Activated CD4-positive, alpha-beta memory T cell treated with anti-CD3 and anti-CD28 coated beads for 36 hours (primary cell): ENCODE measurements at places on chromosomes 5 and 9. TPM values are rescaled to one million over a fixed set of nuclear protein-coding genes. Genes with fewer than 3 reads are reported as not detected.

GFPT2 gene
- 0.12 TPM for total RNA-seq

CTSL gene
- 26.1 TPM for total RNA-seq

DNA sequence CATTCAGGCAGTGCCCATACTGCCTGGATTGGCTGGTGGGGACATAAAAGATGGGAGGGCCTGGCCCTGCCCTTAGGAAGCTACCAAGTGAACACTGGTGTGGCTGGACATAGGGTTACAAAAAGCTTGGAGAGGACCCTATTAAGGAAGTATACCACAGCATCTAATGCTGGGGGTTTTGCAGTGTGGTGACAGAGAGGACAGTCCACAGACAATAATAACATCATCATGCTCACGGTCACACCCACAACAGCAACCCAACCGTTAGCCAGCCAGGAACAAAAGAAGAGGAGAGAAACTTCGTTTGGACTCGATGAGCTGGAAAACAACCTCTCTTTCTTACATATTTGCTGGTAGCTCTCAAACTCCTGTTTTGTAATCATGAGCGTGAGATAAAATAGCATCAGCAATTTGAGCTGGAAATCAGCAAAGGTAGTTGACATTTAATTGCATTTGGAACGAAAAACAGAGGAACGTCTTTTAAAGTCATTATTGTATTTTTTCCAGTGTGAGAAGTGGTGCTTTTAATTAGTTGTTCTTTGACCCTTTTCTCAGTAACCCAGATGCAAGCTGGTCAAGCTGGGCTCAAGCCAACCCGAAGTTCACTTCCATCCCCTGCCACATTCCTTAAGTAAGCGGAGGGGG lies 73.4 kb downstream of the NSG2 start:
- H3K27ac ChIP-seq = no peak overlapping the region
- H3K4me3 ChIP-seq = no peak overlapping the region
- no peaks in the 10 kb centered on the region for H3K36me3 ChIP-seq
- H3K4me1 ChIP-seq = no peaks in the 10 kb centered on the region
- H3K27me3 ChIP-seq = no peaks in the 10 kb centered on the region
- no peak for DNase-seq

DNA sequence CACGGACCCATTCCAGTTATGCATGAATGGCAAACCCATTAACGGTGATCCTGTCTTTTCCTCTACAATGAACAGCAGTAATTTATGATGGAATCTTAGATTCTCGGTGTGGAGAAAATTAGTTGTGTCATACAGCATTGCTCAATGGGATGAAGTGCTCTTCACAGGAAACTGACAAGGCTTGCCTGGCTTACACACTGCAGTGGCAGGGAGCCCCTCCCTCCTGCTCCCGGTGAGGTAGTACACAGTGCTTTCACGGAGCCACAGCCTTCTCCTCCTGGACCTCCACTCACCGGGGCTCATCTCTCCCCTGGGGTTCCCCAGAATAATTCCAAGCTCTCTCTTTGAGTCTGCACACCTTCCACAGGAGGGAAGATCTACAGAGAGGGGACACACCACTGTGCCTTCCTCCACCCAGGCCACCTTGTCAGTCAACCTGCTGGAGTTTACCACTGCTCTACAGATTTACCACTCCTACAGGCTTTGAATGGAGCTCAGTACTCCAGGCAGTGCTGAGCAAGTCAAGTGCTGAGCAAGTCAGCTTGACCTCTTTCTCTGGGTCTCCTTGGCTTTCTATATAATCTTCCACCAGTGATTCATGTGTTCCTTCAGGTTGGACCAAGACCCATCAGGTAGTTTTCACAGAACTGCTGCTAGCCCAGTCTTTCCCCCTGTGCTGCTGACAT lies 59.1 kb upstream of the TBC1D2 start:
- no peak overlapping the region for H3K4me3 ChIP-seq
- no peak overlapping the region for H3K27ac ChIP-seq
- DNase-seq = no peak

F2RL2 gene
- not detected for total RNA-seq

- H3K36me3 ChIP-seq = no peaks in the 10 kb centered on the region
- H3K27ac ChIP-seq = no peak overlapping the region
- H3K4me3 ChIP-seq = no peak overlapping the region
- H3K27me3 ChIP-seq = peaks cover 9% of the 10 kb centered on the region
Measured at GRCh38 chr5:112685931-112686330, 51.8 kb upstream of the APC start.

- DNase-seq = no peak
- H3K4me1 ChIP-seq = peaks cover 17% of the 10 kb centered on the region
- no peaks in the 10 kb centered on the region for H3K36me3 ChIP-seq
- peaks cover 4% of the 10 kb centered on the region for H3K27me3 ChIP-seq
- no peak overlapping the region for H3K4me3 ChIP-seq
Measured at GRCh38 chr5:111532886-111533582, 20.7 kb upstream of the STARD4 start.

DNA sequence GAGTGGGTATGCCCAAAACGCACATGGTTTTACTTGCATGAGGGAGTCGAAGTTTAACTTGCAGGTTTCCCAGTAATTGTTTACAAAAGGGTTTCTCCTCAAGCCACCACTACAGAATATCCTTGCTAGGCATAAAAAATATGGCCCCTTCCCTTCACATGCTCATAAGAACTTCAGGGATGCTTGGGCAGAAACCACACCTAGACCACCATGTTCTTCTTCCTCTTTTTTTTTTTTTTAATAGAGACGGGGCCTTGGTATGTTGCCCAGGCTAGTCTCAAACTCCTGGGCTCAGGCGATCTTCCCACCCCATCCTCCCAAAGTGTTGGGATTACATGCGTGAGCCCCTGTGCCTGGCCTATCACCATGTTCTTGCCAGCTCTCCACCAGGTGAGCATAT lies 18.6 kb upstream of the PLIN2 start:
- H3K36me3 ChIP-seq = no peaks in the 10 kb centered on the region
- no peak for DNase-seq
- H3K4me1 ChIP-seq = no peaks in the 10 kb centered on the region
- H3K27me3 ChIP-seq = no peaks in the 10 kb centered on the region

TSTD2 gene
- 10.3 TPM for total RNA-seq

CCDC192 gene
- total RNA-seq = not detected

S1PR3 gene
- total RNA-seq = 0.70 TPM

KIF4B gene
- 0.05 TPM for total RNA-seq

- peaks cover 26% of the 10 kb centered on the region for H3K4me1 ChIP-seq
- DNase-seq = no peak
- no peak overlapping the region for H3K27ac ChIP-seq
- no peaks in the 10 kb centered on the region for H3K36me3 ChIP-seq
- H3K4me3 ChIP-seq = no peak overlapping the region
Measured at GRCh38 chr9:22047596-22047995, 38.5 kb upstream of the CDKN2B start.

DNA sequence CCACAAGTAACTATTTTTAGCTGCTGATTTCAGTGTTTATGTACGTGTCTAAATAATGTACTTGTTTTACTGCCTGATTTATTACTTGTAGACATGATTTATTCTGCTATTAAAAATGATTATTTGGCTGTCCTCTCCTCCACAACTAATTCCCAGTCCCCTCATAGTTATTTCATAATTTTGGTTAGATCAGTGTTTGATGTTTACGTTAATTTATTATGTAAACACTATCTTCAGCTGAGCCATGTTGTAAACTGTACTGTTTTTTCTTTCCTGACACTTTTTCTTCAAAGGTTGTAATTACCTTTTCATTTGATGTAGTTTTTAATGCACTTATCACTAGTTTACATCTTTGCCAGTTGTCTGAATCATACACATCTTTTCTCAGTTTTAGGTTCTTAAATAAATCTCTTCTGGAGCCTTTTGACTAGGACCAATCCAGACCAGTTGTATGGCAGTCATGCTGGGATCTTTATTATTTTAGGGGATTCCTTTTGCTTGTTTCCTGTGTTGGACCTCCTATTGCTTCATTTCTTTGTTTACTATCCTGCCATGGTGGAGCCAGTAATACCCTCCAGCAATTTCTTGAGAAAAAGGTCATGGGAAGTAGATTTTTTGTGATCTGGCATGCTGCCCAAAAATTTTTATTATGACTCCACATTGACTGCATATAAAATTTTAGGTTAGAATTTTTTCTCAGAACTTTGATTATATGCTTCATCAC lies 16.1 kb downstream of the AP3S1 start:
- peaks cover 26% of the 10 kb centered on the region for H3K4me1 ChIP-seq
- H3K36me3 ChIP-seq = peaks cover 11% of the 10 kb centered on the region
- no peaks in the 10 kb centered on the region for H3K27me3 ChIP-seq
- H3K4me3 ChIP-seq = no peak overlapping the region

DNA sequence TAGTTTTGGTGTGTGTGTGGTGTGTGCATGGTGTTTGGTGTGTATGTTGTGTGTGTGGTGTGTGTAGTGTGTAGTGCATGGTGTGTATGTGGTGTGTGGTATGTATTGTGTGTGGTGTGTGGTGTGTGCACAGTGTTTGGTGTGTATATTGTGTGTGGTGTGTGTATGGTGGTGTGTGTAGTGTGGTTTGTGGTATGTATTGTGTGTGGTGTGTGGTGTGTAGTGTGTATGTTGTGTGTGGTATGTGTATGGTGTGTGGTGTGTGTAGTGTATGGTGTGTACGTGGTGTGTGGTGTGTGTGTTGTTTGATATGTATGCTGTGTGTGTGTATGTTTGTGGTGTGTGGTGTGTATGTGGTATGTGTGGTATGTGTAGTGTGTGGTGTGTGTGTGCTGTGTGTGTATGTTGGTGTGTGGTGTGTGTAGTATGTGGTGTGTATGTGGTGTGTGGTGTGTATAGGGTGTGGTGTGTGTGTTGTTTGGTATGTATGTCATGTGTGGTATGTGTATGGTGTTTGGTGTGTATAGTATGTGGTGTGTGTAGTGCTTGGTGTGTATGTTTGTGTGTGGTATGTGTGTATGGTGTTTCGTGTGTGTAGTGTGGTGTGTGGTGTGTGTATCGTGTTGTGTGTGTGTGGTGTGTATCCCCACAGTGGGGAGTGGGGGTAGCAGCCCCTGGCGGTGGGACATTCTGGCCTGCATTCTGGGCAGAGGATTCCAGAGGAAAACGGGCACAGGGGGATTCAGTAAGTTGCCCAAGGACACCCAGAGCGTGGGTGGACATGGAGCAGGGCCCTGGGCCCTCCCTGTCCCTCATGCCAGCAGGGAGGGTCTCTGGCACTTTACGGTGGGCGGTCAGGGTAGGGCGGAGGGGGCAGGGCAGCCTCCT lies 79.7 kb downstream of the HMCN2 start:
- no peak for DNase-seq
- no peaks in the 10 kb centered on the region for H3K4me1 ChIP-seq
- no peaks in the 10 kb centered on the region for H3K36me3 ChIP-seq
- H3K27me3 ChIP-seq = no peaks in the 10 kb centered on the region
- no peak overlapping the region for H3K4me3 ChIP-seq

CDC26 gene
- total RNA-seq = 50.9 TPM

- H3K27ac ChIP-seq = no peak overlapping the region
- H3K36me3 ChIP-seq = no peaks in the 10 kb centered on the region
- H3K27me3 ChIP-seq = peaks cover 14% of the 10 kb centered on the region
- no peak for DNase-seq
Measured at GRCh38 chr9:126116351-126117157, 210.1 kb upstream of the MVB12B start.
